ENCODE measurements at places on chromosomes 2 and 18.
A peak's percentile ranks its signal among the peaks of the same experiment; 100 is the strongest.

DNA sequence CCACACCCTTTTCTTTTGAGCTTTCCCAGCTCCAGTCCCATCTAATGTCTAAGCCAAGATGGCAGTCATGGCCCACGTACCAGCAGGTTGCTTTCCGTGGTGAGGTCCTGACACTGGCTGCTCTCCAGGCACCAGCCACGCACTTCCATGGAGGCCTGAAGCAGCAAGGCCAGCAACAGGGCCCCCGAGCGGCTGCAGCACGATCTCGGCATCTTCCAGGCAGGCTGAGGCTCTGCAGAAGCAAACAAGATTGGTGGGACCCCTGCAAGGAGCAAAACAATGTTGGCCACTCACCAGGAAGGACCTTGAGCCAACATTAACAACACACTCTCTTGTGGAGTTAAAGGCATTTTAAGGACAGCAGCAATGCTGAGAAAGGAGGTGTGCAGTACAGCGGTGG is 3.8 kb downstream of the POMC start:
- no peak for DNase-seq

GRCh38 chr2:235521844-235522243 is 28.0 kb downstream of the AGAP1 start:
- DNase-seq, result no peak

DNA sequence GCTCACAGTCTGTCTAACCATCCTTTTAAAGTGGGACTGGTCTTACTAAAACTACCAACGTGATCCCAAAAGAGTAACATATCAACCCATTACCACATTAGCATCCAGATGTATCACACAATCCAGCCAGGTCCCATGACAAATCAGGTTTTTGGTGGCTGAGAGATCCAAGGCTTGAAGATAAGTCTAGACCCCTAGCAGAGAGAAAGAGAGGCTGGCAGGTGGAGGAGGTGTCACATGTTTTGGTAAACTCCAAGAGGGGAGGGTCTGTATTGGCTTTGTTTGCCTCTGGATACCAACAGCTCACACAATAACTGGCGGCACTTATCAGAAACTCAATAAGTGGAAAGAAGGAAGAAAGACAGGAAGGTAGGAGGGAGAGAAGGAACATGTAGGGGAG is 357.6 kb downstream of the SS18 start:
- DNase-seq, result no peak

- DNase-seq, result peak; percentile 43
Measured at GRCh38 chr2:71070294-71071093, 2.0 kb downstream of the NAGK start.

DNA sequence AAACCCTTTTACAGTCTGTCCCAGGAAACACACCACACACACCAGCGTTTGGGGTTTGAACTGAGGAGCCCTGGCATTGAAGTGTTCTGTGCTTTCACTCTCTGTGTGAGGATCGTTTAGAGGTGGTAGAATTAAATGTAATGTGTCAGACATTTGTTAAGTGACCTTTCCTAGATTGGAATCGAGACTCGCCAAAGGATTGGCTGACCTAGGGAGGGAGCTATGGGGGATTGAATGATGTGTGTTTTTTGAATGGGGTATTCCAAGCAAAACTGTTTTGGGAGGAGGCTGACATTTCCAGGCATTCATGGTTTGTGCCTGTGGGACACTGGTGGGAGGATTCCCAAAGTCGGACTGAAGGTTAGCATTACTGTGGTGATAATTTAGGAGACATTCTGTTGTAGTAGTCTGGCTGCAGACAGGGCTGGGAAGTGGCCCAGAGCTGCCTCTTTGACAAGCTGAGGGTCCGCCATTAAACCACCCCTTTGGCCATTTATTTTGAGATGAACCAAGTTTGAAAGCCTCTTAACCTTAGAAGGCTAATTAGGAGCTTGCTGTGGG is 1.7 kb downstream of the MYO1B start:
- DNase-seq, result no peak

DNA sequence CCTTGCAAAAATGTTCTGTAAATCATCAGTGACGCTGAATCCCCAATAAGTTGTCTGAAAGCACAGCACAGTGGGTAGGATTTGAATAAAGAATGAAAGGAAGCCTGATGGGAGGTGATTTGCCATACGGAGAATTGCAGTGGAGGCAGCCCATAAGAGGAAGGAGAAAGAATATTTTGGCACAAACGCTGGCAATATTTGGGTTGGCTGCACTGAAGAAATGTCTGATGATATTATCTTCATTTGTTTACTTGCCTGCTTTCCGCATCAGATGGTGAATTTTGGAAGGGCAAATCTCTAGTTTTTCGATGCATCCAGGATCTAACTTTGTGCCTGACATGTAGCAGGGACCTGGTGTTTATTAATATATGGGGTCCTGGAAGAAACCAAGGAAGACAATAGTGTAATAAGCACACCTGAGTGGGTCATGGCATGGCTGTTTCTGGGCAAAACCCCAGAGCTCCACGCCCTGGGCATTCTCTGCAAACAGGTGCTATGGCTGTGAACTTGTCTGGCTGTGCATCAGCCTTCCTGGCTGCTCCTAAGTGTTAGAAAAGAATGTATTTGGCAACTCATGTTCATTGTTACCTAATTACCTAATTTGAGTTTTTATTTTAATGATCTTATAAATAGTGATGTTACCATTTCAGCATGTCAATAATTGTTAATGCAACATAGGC is 5.9 kb downstream of the GALR1 start:
- DNase-seq, result no peak

GRCh38 chr18:79326413-79327198 is 69.1 kb upstream of the NFATC1 start:
- DNase-seq, result no peak

- no peak for DNase-seq
Measured at GRCh38 chr18:31880186-31880898, 62.6 kb downstream of the TRAPPC8 start.

DNA sequence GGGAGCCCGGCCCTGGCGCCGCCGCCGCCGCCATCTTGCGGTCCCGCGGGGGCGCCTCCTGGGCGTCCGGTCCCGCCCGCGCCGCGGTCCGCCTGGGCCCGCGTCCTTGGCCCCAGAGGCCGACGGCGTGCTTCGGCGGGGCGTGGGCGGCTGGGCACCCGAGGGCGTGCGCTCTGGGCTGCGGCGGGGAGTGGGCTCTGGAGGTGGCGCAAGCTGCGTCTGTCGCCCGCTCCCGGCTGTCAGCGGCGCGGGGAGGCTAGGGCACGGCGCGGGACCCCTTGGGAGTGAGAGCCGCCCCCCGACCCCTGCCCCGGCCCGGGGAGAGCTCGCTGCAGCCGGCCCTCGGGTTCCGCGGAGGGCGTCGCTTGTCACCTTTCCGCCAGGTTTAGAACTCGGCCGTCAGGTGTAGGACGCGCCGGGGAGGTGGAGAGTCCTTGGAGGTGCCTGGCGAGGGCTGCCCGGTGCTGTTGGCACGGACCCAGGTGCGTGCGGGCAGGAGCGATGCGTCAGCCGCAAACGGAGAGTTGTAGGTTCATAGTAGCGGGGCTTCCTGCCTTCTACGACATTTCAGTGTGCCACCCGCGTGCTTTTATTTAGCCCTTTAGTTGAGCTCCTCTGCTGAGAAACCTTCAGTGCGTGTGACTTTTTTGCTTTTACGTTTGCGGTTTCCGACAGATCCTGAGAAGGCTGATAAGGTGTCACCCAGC is 921 bp downstream of the VAPA start:
- peak; percentile 35 for DNase-seq

- DNase-seq, result no peak
Measured at GRCh38 chr18:13236411-13236810, 17.9 kb downstream of the LDLRAD4 start.

- DNase-seq, result no peak
Measured at GRCh38 chr2:218059289-218059688, 9.8 kb upstream of the RUFY4 start.

DNA sequence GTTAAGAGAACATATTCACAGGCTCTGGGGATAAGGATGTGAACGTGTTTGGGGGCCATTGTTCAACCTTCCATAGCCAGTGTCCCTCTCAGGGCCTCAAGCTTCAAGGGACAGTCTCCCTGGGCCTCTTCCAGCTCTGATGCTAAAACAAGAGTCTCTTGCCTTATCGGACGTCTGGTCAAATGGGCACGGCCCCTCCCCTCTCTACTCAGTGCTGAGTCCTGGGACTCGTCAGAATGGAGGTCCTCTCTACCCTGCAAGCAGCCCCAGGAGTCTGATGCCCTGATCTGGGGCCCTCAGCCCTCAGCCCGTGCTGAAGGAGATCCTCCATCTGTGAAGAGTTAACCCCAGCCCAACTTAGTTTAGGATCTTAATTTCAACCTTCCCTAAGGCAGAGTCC is 198.2 kb downstream of the ZFP36L2 start:
- DNase-seq, result no peak

DNA sequence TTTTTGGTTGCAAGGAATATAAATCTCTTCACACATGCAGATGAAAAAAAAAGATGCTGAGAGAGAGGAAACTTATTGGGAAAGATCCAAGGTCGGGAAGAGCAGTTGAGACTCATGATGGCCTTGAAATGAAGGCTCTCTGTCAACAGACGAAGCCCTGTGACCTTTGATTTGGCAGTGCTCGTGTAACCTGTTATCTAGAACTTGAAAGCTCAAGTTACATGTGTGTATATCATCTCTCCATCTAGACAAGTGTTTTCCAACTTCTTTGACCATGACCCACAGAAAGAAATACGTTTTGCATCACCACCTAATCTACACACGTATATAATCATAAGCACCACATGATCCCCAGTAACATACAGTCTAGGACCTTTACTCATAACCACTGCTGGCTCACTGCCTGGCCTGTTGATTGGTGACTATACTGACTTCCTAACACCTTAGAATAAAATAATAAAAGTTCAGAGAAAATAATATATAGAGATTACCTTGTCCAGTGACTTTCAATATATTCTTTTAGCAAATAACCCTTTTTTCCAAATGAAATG is 319.0 kb upstream of the PKDCC start:
- DNase-seq, result no peak

DNA sequence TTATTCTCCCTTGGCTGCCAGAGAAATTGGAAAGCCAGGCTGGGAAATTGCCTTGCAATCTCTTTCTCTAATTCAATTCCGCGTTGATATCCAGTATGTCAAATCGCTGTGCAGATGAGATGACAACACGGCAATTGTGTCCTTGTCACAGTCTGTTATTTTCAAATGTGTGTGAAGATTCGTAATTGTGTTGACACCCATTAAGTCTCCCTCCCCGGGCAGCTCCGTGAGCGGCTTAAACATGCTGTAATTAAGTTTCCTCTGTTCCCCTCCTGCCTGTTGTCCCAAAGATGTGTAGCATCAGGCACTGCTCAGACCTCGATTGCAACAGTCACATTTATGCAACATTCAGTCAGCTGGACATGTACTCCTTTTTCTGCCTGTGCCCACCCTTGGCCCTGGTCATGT is 209.5 kb downstream of the LPIN1 start:
- DNase-seq, result no peak

GRCh38 chr18:8468191-8468590 is 141.0 kb upstream of the RAB12 start:
- no peak for DNase-seq

DNA sequence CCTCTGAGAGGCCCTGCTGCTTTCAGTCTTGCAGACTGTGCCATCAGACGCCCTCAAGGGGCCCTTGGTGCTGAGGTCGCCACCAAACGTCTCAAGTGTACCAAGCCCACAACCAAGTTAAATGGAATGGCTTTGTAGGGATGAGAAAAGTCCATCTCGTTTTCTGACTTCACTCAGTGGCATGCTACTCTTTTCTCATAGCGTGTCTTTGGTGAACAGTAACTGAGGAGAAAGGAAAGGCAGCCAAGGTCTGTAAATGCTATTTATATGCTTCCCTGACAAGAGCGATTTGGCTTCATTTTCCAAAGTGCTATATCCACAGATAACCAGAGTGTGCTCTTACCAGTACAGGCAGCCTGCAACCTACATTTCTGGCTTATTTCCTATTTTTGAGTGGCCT is 123.0 kb downstream of the MTX2 start:
- DNase-seq, result no peak

DNA sequence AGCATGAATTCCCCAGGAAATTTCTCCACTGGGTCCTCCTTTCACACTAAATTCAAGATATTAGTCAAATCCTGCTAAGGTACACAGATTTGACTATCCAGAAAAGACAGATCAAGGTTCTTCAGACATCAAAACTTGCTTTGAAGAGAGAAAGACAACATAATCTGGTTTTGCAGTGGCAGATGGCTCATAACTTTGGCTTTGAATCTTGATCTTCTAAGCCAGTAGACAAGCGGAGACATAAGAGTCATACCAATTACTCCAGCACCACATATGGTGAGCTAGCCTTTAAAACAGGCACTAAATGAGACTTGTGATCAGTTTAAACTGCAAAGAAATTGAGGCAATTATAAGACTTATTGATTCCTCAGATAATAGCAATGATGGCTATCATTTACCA is 29.3 kb downstream of the PDE11A start:
- DNase-seq, result no peak

GRCh38 chr2:153819501-153819900 is 52.2 kb upstream of the GALNT13 start:
- no peak for DNase-seq

Data from GM13977 (cell line).